Frontal cortex (tissue), 4 donors: ENCODE measurements at places on chromosomes 16 and 17.
A peak's percentile ranks its signal among the peaks of the same experiment; 100 is the strongest.

DNA sequence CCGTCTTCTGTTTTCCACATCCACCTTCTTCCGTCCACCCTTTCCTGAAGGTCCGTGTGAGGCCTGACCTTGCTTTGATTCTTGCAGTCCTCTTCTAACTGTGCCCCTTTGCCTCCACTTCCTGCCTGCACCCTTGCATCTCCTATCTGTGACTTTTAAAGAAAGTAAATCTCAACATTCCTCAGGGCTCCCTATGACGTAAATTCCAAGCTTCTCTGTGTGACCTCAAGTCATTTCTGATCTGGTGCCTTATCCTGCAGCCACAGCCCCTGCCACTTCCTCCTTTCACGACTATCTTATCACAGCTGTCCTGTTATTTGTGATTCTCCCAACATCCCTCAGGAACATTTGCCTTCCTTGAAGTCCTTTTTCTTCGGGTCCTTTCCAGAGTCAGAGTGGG is 520.5 kb downstream of the CDH13 start:
- no peak for DNase-seq

GRCh38 chr17:41690497-41690896 is 1.8 kb downstream of the EIF1 start:
- no peak for DNase-seq

DNA sequence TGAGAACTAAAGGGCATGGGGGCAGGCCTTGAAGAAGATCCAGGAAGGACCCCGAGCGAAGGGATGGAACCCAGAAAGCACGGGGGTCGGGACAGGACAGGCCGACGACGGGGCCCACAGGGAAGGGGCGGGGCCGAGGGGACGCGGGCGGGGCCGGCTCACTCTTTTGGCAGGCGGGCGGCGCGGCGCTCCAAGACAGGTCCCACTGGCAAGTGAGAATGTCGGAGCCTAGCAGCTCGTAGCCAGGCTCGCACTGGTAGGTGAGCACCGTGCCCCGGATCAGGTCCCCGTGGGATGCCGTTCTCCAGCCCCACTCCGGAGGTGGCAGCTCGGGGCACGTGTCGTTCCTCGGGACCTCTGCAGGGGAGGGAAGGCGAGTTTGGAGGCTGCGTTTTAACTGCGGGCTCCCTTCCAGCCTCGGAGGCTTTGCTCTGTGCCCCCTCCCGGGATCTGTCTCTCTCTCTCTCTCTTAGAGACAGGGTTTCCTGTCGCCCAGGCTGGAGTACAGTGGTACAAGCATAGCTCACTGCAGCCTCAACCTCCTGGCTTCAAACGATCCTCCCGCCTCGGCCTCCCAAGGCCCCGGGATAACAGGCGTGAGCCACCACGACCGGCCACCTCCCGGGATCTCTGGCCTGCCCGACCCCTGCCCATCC is 13.7 kb upstream of the CDIPT start:
- DNase-seq, result no peak

GRCh38 chr17:55584055-55584685 is 72.9 kb upstream of the SMIM36 start:
- DNase-seq, result no peak

GRCh38 chr17:4986951-4987766 is at the start of gene CAMTA2:
Gene CAMTA2 (minus strand): TSS chr17:4987675. CDS start chr17:4986222, 1,453 bp downstream.
- DNase-seq, result peak; percentile 86

- no peak for DNase-seq
These were observed 17.1 kb downstream of the CUEDC1 start for GRCh38 chr17:57938061-57938502.

DNA sequence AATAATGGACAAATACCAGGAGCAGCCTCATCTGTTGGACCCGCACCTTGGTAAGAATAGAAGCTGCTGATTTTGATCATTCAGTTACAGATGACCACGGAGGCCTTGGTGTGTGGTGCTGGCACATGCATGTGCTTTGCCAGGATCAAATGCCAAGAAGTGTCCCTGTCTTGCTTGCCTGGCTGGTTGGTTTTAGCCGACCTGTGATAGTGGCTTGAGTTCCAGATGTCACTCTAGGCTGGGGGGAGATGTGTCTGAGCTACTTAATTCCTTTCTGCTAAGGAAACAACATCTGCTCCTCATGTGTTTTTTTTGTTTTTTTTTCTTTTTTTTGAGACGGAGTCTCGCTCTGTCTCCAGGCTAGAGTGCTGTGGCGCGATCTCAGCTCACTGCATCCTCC is 4.3 kb downstream of the TBCD start:
- no peak for DNase-seq

DNA sequence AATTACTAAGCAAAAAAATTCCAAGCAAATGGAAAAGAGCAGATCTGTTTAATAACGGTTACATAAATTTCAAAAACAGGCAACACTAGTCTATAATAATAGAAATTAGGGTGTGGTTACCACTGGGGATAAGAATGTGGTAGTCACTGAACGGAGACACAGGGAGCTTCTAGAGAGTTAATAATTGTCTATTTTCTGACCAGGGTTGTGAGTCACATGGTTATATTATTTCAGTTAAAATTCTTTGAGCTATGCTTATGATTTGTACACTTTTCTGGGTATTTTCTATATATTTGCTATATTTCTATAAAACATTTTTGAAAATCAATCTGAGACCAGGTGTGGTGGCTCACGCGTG is 433.9 kb upstream of the MAF start:
- DNase-seq, result no peak

DNA sequence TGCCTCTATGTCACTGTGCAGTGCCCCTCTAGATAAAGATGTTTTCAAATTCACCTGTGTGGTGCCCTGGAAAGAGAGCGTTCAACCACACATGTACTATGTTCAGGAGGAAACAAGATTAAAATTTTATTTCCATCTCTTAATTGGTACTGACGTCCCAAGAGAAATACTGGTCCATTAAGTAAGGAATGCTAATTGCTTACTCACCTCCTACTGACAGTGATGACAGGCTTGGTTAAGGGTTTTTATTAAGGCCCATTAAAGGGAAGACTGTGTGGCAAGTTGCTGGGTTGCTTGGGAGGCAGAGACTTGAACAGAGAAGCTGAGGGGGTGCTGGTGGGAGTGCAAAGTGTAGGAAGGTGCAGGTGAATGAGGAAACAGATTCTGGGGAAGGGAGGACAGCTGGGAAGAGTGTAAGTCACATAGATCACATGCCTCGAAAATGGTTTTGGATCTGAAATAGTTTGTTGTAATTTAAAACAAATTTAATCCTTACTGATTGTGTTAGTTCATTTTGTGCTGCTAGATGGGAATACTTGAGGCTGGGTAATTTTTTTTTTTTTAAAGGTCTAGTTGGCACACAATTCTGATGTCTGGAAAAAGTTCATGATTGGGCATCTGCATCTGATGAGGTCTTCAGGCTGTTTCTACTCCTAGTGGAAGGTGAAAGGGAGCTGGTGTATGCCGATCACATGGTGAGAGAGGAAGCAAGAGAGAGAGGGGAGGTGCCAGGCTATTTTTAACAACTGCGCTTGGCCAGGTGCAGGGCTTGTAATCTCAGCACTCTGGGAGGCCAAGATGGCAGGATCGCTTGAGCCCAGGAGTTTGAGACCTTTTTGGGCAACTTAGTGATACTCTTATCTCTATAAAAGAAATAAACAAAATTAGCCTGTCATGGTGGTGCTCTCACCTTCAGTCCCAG is 140.5 kb downstream of the CACNG3 start:
- no peak for DNase-seq

- no peak for DNase-seq
These were observed 927 bp upstream of the SULT1A2 start for GRCh38 chr16:28597692-28598261.

DNA sequence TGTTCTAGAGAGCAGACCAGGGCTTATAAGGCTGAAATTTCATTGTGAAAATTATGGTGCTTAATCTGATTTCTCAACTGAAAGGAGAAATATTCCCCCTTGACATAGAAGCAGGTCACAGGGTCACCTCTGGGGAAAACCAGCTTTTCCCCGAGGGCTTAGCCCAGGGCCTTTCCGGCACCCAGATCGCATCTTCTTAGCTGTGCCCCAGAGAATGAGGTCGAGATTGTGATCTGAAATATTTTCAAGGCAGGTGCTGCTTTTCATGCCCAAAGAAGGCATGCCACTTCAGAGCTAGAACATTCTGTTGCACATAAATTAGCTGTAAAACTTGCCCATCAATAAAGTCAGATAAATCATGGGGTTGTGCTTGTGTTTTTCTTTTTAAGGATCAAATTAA is 25.4 kb upstream of the ARHGAP17 start:
- no peak for DNase-seq

GRCh38 chr16:23523876-23524385 is 13.6 kb upstream of the GGA2 start:
- no peak for DNase-seq

- DNase-seq, result no peak
These were observed 62.9 kb upstream of the MGAT5B start for GRCh38 chr17:76805319-76805718.

DNA sequence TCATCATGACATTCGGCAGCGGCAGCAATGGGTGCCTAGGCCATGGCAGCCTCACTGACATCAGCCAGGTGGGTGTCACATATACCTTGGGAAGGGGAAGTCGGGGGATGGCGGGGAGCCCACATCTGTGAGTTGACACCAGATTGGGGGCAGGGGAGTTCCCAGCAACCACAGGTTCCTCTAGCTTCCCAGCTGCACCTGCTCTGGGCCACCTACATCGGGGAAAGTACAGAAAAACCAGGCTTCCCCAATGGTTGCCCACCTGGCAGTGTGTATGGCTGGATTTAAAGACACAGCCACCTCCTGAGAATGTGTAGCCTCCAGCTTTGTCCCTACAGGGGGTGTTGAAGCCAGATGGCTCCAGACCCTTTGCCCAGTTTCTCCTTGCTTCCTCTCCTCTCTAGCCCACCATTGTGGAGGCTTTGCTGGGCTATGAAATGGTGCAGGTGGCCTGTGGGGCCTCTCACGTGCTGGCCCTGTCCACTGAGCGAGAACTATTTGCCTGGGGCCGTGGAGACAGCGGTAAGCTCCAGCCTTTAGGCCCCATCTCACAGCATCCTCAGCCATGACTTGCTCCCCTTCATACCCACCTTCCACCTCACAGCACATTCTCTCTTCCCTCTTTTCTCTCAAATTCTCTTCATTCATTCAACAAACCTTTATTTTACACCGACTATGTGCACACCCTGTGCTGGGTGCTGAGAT is 5.0 kb upstream of the TRAF4 start:
- no peak for DNase-seq

DNA sequence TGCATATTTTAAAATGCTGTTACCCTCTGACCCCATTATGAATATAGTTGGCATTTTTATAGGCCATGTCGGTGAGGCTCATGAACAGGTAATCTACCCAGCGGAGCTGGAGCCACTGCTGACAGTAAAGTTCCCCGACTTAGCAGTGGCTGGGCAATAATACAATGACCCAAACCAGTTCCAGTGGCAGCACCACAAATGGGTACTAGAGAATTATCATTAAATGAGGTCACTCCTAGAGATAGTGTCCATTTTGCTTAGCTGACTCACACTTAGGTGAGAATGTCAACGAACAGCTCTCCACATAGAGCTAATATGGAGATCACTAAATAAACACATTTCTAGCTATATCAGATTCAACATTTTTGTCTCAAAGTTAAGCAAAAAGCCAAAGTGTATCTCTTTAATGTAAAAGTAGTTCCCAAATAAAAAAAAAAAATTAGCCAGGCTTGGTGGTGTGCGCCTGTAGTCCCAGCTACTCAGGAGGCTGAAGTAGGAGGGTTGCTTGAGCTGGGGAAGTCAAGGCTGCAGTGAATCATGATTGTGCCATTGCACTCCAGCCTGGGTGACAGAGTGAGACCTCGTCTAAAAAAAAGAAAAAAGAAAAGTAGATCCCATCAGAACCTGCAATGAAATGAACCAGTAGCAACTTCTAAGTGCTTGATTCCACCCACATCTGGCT is 7.4 kb downstream of the MYO1D start:
- no peak for DNase-seq

GRCh38 chr17:44968225-44969143 is at the start of gene C1QL1:
Gene C1QL1 (minus strand): TSS chr17:44968303. CDS start chr17:44968048, 255 bp downstream.
- peak; percentile 99 for DNase-seq

DNA sequence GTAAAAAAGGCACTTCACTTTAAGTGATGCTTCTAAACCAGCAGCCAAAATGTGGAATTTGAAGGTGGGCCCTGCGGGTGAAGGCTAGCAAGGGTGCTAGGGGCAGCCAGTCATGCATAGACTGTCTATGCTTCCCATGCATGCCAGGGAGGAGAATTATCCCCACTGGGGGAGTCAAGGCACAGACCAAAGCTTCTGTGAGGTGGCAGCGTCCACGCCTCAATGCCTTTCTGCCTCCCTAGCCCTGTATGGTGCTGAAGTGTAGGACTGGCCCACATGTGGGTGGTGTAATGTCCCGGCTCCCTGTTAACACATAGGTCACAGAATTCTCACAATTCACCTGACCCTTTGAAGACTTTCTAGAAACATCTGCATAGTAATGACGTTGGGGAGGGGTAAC is 1.9 kb downstream of the HS3ST2 start:
- DNase-seq, result no peak

DNA sequence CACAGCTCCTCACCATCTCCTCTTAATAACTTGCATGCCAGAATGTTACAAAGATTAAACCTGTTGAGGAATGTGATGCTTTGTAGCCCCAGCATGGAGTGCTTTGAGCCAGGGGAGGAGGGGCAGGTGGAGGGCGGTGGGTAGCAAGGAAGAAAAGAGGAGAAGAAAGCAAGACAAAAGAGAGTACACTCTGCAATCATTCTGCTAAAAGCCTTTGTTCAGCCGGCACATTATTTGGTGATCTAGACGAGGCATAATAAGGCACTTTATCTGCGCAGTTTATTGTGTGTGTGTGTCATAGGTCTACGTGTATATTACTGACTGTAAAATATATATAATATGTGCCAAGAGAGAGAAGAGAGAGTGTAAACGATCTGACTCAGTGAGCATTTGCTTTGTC is 139.1 kb downstream of the SOX9 start:
- no peak for DNase-seq

- DNase-seq, result no peak
These were observed 36.5 kb upstream of the SLC38A10 start for GRCh38 chr17:81331527-81332043.

- DNase-seq, result no peak
These were observed 129.2 kb upstream of the CCL2 start for GRCh38 chr17:34125921-34126320.

- no peak for DNase-seq
These were observed 176.5 kb downstream of the SALL1 start for GRCh38 chr16:50974438-50975036.

GRCh38 chr16:20255002-20255401 is 72.3 kb downstream of the GP2 start:
- no peak for DNase-seq

DNA sequence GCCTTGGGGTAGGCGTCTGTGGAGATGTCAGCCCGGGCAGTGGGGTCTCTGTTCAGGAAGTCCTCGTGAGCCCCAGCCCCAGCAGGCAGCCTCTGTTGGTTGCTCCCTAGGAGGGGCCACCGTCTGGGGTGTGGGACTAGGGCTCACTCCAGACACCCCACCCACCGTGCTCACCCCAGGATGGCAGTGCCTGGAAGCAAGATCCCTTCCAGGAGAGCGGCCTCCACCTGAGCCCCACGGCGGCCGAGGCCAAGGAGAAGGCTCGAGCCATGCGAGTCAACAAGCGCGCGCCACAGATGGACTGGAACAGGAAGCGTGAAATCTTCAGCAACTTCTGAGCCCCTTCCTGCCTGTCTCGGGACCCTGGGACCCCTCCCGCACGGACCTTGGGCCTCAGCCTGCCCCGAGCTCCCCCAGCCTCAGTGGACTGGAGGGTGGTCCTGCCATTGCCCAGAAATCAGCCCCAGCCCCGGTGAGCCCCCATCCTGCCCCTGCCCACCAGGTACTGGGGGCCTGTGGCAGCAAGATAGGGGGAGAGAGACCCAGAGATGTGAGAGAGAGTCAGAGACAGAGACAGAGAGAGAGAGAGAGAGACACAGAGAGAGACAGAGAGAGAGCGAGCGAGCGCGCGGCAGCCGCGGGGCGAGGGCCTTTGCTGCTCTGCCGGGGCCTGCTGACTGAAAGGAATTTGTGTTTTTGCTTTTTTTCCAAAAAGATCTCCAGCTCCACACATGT is 9.8 kb downstream of the NTHL1 start:
- no peak for DNase-seq
